ENCODE measurements at places on chromosomes 16 and 17.

DNA sequence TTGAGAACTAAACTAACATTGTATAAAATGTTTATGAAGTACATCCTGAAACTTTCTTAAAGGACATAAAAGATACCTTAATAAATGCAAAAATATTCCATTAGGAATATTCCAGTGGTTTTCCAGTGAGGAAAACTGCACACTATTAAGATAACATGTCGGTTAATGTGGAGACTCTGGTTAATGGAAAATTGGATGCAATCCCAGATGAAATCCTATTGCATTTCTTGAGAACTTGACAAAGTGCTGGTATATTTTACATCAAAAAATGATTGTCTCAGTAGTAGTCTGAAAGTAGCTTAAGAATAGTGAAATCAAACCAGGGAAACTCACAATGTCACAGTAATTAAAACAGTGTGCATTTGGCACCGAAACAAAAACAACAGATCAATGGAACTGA is 202.5 kb upstream of the MON1B start:
- DNase-seq = no peak

DNA sequence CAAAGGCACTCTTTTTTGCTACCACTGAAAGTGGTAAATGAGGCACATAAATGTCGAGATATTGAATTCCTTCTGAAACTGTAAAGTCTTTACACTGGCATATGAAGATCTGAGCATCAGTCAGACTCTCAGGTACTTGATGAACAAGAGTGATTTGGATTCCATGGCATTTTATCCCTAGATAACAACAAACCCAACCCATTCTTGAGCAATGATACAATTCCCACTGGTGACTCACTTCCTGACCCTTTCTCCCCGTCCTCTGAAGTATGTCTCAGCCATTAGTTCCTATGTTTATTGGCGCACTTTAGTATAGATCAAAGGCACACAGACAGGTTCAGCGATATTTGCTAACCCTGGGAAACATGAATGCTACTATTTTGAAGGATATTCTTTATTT is 147.0 kb upstream of the RBFOX1 start:
- DNase-seq = no peak

- no peak for DNase-seq
Measured at GRCh38 chr16:8572063-8572918, 18.0 kb downstream of the TMEM114 start.

DNA sequence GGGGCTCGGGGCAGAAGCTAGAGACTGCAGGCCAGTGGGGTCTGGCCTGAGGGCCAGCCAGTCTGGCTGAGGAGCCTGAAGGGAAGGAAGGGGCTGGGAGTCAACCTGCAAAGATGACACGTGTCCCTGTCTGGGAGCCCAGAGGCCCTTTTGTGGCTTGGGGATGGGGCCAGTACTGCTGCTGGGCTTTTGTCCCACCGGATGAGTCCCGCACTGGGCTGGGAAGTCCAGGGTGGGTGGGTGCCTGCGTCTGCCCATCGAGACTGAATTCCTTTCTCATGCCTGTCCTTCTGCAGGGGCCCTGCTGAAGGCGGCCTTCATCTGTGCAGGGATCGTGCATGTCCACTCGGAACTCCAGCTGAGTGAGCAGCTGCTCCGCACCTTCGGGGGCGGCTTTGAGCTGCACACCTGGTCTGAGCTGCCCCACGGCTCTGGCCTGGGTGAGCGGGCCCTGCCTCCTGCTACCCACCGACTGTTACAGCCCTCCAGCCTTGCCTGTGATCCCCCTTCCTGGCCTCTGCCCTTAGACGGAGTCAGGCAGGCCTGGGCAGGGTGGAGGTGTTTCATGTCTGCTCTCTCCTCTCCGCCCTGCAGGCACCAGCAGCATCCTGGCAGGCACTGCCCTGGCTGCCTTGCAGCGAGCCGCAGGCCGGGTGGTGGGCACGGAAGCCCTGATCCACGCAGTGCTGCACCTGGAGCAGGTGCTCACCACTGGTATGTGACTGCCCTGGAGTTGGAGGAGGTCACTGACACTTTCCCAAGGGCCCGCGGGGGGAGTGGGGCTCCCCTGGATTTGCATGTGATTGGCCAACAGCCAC is 20.9 kb downstream of the FCSK start:
- no peak for DNase-seq

DNA sequence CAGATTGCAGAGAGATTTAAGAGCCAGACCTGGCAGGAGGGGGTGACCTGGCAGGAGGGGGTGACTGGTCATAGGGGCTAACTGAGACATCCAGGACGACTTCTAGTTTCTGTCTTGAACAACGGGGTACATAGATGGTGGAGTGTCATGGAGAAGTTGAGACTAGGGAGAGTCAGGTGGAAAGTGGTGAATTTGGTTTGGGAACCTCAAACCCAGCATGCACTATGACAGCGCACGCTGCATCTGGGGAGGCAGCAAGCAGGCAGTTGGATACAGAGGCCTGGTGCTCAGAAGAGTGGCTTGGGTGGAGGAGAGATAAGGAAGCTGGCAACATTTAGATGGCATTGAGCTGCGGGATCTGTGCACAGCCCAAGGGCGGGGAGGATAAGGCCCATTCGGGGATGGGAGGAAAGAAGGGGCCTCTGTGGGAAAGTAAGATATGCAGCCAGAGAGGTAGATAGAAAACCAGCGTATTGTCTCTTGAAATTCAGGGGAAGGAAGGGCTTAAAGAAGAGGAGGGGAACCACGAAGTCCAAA is 4.5 kb downstream of the RIPOR1 start:
- DNase-seq = no peak

All from fibroblast of mammary gland (primary cell).